NCI-H748 treated with DMSO at 0.1 percent for 48 hours (cell line): ENCODE measurements at places on chromosomes 7 and 10.

DNA sequence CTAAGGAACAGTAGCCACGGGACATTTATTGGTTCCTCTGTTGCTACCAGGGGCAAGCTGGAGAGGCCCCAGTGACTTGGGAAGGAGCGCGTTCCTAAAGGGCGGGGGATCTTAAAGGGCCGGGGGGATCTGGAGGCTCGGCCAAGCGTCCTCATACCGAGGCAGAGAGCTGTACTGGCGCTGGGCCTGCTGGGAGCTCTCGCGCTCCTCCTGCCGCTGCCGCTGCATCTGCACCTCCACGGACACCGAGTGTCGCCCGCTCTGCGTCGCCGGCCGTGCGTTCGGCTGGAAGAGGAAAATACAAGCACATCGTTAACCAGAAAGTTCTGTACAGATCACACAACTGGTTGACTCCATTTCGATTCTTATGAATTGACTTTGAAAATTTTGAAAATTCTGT lies 695.6 kb downstream of the PARD3 start:
- no peak for DNase-seq

GRCh38 chr7:101255796-101256195 lies 10.9 kb upstream of the FIS1 start:
- DNase-seq, result no peak

- no peak for DNase-seq
These were observed 7.7 kb downstream of the DRGX start for GRCh38 chr10:49388161-49388560.

GRCh38 chr10:129713659-129714265 lies 246.7 kb downstream of the MGMT start:
- DNase-seq, result no peak

- no peak for DNase-seq
These were observed 191.8 kb downstream of the HTR7 start for GRCh38 chr10:90665905-90666662.

DNA sequence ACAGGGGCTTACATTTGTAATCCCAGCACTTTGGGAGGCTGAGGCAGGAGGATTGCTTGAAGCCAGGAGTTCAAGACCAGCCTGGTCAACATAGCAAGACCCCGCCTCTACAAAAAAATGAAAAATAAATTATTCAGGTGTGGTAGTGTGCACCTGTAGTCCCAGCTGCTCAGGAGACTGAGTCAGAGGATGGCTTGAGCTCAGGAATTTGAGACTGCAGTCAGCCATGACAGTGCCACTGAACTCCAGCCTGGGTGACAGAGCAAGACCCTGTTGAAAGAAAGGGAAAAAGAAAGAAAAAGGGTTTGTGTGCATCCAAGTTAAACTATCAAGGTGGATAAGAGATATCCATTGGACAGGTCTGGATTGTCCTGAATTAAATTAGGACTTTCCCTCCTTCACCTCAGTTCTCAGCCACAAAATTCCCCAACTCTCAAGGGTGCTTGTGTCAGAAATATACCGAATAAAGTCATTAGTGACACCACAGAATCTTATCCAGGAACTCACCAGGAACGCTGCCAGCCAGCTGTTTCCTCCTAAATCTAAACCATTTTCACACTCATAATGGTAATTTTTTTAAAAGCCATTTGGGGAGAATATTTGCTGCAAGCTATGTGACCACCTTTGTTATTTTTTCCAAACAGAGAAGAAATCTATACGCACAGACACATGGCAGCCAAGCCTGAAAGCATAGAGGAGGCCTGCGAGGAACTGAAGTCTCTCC lies 12.0 kb downstream of the AFAP1L2 start:
- DNase-seq, result no peak

- DNase-seq, result no peak
These were observed 180.6 kb downstream of the SEMA3E start for GRCh38 chr7:83468251-83468739.

DNA sequence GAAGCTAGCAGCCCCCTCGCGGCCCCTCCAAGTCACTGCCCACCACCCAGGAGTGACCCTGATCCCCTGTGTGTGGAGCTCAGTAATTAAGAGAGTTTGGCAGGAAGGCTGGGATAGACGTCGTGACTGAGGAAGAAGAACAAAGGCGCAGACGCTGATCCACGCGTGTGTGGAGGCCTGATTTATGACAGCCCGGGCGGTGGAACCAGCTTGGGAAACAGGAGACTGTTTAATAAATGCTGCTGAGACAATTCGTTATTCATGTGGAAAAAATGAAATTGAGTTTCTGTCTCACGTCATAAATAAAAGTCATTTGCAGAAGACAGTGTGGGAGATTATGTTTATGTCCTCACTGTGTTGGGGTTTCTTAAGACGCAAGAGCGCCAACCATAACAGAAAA lies 130.8 kb downstream of the ELFN1 start:
- no peak for DNase-seq

- no peak for DNase-seq
These were observed 1.1 kb downstream of the GRB10 start for GRCh38 chr7:50781381-50782293.

DNA sequence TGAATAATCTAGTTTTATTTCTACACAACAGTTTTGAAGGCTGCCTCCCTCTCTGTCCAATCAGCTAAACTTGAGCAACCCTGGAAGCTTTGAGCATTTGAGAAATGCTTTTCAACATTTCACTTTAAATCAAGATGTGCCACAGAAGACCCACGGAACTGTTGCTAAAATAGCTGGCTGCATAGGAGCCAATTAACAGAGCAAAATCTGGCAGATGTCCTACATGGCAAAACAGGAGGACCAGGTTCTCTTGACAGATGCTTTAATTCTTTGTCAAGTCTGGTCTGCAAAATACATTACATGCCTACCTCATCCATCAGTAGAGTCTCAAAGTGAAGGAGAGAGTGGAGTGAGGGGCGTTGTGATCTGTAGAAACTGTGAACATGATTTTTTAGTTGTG lies 185.9 kb downstream of the DPY19L1 start:
- no peak for DNase-seq

DNA sequence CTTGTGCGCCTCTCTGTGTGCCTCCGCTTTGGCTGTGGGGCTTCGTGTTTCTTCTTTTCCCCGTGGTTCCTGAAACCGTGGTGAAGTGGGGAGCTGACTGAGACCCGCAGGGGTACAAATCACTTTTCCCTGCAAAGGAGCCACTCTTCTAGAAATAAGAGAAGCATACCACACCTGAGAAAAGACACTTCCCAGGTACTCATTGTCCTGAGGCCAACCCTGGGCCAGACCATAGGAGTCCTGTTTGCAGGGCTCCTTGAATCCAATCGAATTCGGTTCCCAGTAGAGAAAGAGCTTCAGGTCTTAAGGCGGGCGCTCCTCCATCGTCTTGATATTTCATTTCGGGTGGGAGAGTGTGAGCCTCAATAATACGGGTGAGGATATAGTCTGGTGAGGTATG lies 32.4 kb upstream of the ZNF273 start:
- DNase-seq, result no peak

GRCh38 chr10:30011396-30011795 lies 48.0 kb downstream of the JCAD start:
- DNase-seq, result no peak

GRCh38 chr10:129102906-129103693 lies 363.9 kb upstream of the MGMT start:
- DNase-seq, result no peak

- DNase-seq, result no peak
These were observed 64.4 kb upstream of the AHR start for GRCh38 chr7:17234030-17234397.

DNA sequence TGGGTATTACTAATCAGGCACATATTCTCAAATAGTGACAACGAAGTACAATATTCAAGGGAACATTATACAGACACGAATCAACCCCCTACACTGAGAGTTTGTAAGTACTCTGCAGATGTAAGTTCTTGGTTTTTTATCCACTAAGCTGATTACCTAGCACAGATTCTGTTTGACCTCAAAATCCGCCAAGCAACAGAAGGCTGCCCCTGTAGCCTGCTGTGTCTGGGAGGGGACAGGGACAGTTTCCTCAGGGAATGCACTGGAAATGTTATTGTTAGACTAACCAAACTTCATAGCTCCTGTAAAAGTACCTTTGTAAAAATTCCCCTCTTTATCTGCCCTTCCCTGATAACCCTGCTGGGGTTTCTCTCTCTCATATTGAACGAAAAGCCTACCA lies 45.2 kb upstream of the ZRANB1 start:
- no peak for DNase-seq

DNA sequence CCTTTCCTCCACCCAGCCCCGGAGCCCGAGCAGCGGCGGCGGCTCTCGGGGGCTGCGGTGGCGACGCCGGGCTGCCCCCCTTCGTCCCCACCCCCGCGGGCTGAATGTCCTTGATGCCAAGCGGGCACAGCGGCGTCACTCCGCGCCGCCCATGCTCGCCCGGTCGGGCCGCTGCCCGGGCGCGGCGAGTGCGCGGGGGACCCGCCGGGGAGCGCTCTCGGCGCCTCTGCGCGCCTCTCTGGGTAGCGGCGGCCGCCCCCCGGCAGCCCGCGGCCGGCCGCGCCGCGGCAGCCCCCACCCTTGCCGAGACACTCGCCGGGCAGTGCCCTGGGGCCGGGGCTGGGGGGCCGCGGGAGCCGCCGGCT lies 433 bp upstream of the PLXNA4 start:
- no peak for DNase-seq
